ENCODE measurements at places on chromosomes 3 and 15.

DNA sequence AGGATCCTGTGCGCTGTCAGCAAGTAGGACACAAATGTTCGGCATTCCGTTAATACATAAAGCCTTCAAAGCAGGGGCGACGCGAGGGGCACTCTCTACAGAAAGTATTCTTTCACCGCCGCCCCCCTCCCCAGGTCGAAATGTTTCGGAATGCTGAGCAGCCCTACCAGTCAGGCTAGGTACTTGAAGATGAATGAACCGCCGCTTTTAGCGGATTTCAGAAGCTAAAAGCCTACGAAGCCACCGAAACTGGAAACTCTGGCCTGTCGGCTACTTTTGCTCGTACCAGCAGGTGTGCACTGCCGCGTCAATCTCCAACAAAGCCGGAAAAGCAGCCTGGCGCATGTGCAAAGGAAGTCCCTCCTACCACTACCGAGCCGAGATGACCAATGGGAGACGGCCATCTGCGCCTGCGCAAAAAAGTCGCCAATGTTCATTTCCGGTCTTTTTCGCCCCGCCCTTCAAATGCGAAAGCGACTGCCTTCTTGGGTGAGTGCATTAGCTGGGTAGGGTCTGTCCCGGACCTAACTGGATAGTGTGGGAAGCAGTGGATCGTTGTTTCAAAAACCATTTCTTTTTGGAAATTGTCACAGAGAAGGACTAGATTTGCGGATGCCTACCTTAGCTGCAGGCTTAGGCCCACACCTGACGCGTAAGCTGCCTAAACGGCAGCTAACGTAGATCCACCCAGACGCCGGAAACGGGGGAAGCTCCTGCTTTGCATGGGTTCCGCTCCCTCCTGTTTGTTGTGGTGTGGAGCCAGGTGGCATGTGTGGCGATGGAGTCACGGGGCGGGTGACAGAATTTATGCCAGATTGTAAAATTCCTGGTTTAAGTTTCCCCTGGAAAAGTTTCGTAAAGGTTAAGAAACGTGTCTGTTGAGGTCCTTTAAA, at the start of gene WDR5B:
TSS of gene WDR5B (minus strand) at position 301 of the 893 bp plus-strand sequence. CDS start 534 bp downstream, outside the sequence.
- DNase-seq = peak; percentile 99

DNA sequence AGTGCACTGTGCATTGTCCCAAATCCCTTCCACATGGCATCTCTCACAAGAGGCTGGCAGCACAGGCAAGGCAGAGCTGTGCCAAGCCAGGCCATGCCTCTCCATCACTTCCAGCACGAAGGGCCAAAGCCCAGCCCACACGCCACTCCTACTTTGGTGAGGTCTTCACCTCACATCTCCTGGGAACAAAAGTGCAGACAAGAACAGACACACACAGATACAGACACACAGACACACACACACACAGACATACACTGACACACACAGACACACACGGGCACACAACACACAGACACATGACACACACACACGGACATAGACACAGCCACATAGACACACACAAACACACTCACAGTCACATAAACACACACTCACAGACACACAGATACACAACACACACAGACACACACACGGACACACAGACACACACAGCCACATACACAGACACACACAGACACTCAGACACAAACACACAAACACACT, 233.3 kb downstream of the UACA start:
- DNase-seq = no peak

- peak; percentile 55 for DNase-seq
Measured at GRCh38 chr3:154018100-154018696, 103.0 kb upstream of the ARHGEF26 start.

- DNase-seq = no peak
Measured at GRCh38 chr3:178560759-178561158, 24.5 kb downstream of the KCNMB2 start.

DNA sequence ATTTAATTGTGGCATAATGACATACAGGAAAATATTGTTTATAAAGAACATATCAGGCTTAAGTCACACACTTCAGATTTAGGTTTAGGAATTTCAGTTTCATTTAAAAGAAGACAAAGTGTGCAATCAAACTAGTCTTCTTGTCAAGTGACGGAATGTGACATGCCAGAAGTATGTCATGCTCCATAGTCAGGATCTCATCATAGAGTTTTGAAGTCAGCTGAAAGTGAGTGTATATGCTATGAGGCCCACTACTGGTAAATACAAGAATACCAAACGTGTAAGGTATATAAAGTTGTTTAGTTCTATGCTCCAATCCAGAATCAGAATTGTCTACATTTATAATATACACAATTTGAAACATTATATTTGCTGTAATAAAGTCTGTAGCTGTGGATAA, 988.4 kb downstream of the TBL1XR1 start:
- DNase-seq = no peak

DNA sequence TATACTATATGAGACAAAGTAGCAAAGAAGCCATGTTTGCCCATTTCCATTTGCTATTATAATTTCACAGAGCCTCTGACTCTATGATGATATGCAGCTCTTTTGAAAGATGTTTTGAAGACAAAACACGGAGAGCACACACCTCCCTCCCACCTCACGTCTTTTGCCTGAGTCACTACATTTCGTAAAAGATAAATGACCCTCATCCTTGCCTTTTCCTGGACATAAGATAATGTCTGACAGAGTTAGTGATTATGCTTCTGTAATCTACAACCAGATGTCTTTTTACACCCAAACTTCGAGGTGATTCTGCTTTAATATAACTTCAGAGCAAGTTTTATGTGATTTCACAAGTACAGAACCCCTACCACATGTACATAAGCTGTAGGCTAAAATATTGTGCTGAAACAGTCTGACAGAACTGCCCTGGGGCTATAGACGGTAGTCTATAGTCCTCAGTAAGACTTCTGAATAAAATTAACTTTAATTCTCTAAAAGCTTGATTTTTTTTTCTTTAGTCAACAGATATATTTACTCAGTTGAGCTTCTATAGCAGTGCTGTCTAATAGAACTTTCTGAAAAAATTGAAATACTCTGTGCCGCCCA, 99.9 kb downstream of the CD200R1L start:
- DNase-seq = no peak

Measured in activated naive CD8-positive, alpha-beta T cell treated with anti-CD3 and anti-CD28 coated beads, Interleukin-2, amount 50 U/mL, for 24 hours (primary cell).